ENCODE measurements at places on chromosomes 6 and 20.

- no peak for DNase-seq
These were observed 607.3 kb upstream of the CITED2 start for GRCh38 chr6:139981768-139982181.

- no peak for DNase-seq
These were observed 326.9 kb downstream of the UBE3D start for GRCh38 chr6:82738773-82739172.

- DNase-seq: no peak
These were observed 152.2 kb downstream of the LINC00237 start for GRCh38 chr20:20953738-20954618.

DNA sequence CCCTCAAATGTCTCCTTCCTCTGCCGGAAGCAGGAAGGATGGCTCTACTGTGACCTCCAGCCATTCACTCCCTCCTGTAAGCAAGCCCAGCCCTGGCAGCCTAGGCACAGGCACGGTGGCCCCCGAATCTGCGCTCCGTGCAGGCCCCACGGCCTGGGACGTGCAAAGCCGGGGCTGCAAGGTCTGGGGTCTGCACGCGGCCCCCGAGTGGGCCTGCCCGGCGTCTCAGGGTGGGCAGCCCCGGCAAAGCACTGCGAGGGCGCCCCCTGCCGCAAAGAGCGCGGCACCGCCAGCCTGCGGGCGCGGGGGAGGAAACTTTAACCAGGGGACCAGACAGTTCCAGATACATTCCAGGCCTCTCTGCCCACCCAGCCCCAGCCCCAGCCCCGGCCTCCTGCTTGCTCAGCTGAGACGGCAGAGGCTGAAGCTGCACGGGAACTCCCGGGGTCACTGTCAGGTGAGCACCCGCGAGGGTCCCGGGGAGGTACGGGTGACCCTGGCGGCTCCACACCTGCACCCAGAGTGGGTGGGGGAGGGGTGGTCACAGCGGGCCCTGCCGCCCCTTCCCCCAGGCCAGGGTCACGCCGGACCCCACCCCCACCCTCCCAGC is 98.8 kb downstream of the ASXL1 start:
- peak; percentile 91 for DNase-seq

GRCh38 chr6:40871424-40871823 is 167.6 kb downstream of the UNC5CL start:
- no peak for DNase-seq

DNA sequence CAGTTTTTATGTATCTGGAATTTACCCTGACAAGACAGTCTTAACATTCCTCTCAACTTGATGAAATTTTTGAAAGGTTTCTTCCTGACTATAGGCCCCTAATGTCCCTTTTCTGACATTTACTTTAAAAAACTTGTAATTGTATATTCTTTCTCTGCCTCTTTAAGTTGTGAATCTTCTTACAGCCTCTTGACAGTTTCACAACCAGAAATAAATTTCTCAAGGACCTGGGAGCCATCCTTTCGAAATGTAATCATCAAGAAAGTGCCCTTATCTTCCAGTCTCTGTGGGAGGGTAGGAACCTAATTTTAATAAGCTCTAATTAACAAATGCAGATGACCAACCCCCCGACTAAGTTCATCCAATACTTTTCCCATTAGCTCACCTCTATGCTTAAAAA is 403.6 kb upstream of the GJE1 start:
- no peak for DNase-seq

DNA sequence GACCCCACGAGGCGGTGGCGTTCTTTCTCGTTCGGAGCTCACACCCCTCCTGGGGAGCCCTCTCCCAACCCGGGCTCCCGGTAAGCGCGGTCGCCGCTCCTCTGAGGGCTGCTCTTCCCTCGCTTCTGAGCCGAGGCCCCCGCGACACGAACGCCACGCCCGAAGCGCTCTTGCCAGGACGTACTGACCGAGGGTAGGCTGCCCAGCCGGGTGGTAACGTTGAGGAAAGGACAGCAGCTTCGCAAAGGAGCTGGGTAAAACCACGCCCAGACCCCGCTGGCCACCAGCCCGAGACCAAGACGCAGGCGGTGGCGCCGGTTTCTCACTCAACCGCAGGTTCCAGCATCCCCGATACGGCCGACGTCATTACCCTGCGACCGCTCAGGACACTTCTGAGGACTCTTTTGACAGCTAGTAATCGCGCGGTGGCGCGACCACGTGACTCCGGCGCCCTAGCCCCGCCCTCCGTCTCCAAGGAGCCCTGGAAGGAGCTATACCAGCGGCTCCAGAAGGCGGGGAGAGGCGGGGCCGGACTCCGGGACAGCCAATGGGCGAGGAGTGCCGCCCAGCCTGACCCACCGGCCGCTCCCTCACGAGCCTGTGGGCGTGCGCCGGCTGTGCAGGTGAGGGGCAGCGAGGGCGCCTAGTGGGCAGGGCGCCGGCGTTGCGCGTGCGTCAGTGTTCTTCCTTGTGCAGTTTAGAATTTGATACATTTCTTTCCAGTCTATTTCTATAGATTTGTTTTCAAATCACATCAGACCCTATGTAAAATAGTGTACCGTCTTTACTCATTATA is 4.0 kb upstream of the GZF1 start:
- peak; percentile 100 for DNase-seq

GRCh38 chr6:17405944-17406245 is 12.5 kb downstream of the CAP2 start:
- no peak for DNase-seq

DNA sequence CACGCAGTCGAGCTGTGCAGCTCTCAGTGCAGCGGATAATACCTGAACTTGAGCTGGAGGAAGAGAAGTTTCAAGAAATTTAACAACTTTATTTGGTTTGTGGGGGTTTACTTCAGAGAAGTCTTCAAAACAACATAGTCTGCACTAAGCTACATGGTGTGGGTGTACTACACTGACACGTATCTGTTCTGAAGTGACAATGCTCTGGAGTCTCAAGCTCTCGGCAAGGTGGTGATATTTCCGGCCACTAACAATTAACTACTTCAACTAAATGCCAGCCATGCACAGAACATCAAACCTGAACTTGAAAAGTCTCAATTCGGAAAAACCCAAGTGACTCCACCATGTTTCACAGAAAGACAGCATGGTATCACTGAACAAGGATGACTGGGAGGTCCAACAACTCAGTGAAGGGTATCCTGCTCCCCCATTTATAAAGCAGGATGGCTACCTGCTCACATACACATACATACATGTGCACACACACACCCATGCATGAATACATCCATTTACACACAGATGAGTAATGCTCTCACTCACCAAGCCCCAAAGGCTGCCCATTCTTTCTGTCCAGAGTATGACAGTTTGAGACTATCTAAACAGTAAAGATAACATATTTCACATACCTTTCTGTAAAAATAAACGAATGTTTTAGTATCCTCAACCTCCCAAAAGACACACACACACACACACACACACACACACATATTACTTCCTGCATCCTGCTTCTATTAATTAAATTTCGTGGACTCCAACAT is 15.4 kb upstream of the ANKRD60 start:
- DNase-seq: no peak

DNA sequence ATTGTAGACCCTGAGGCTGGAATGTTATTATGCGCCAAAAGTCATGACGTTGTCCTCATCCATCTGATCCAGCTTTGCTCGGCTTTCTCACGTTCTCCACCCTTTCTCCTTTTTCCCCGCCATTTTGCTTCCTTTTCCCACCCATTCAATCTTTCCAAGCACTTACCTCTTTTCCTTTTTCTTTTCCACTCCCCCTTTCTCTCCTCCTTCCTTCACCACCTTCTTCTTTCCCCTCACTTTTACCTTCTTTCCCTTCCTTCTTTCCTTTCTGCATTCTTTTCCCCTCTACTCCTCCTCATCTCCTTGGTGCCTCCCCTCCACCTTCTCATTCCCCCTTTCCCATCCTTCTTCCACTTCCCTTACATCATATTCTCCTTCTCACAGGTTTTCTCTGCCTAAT is 304.8 kb upstream of the TSHZ2 start:
- no peak for DNase-seq

DNA sequence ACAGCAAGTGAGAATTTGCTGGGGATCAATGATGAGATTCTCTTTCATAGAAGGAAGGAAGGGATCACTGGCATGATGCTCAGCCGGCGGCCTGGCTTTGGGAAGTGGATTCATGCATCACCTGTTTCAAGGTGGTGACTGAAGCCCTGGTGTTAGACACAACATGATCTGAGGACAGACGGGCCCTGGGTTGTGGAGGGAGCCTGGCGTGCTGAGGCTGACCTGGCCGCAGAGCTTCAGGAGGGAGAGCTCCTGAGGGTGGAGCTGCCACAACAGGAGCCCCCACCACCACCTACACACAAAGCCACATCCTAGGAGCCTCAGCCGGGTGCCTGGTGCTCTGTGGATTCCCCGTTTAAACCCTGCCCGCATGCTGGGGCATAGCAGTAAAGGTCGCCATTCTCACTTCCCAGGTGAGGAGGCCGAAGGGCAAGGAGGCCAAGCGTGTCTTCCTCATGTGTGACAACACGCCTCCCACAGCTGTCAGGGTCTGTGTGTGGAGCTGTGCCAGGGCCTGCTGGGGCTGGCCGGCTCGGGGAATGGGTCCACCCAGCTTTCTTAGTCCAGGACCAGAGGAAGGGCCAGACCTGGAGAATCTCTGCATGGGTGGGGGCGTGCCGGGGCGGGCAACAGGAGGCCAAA is 107.0 kb downstream of the ERMARD start:
- DNase-seq: no peak

DNA sequence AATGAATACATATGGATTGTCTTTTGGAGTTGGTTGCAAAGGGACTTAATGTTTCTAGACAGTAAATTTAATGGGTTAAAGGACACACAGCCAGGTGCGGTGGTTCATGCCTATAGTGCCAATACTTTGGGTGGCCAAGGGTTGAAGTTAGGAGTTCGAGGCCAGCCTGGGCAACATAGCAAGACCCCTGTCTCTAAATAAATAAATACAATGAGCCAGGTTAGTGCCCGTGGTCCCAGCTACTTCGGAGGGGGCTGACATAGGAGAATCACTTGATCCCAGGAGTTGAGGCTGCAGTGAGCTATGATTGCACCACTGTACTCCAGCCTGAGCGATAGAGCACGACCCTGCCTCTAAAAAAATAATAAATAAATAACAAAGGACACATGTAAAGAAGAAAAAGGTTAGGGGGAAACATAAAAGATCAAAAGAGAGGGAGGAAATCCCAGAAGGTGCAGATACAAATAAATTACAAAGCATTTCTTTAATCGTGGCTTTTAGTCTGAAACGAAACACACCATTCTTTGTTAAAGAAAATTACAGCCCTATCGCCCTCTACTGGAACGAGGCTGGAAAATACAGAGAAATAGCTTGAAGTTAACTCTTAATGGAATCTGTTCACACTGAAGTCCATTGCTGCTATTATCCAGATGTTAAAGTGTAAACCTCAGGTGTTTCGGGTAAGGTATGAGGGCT is 42.6 kb upstream of the SCML4 start:
- no peak for DNase-seq

- peak; percentile 50 for DNase-seq
These were observed 17.5 kb downstream of the LEMD2 start for GRCh38 chr6:33771146-33772081.

- DNase-seq: no peak
These were observed 24.8 kb downstream of the E2F3 start for GRCh38 chr6:20426177-20427082.

DNA sequence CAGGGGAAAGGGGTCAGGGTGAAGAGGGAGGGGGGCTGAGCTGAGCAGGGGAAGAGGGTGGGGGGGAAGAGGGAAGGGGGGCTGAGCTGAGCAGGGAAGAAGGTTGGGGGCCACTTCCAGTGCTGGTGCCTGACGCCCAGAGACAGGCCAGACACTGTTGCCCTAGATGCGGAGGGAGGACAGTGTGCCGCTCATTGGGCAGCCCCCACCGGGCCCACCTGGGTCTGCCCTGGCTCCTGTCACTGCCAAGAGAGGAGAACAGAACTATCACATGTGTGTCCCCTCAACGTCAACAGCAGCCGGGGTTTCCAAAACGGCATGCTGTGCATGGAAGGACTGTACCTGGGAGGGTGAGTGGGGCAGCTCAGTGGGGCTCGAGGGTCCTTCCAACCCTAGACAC is 342.1 kb downstream of the CDH4 start:
- DNase-seq: no peak

GRCh38 chr6:36139431-36139830 is 9.1 kb downstream of the MAPK13 start:
- DNase-seq: no peak

DNA sequence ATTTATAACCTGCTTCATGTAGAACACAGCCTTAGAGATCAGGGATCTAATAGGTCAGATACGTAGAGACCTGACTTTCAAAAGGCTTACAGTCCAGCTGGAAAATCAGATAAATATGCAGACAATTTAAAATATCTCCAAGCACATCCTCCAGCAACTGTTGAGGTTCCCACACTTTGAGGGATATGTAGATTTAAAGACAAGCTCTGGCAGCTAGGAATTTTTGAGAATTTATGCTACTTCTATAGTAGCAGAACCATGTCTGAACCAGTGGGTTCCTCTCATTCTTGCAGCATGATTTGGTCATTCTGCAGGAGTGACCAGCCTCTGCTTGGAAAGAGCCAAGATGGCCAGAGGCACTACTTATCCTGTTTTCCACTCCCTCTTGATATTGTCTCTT is 60.5 kb downstream of the CYB5R4 start:
- DNase-seq: no peak

GRCh38 chr6:157542414-157543160 is 161.6 kb downstream of the ZDHHC14 start:
- DNase-seq: no peak

- no peak for DNase-seq
These were observed 18.8 kb downstream of the ALDH5A1 start for GRCh38 chr6:24513602-24514001.

DNA sequence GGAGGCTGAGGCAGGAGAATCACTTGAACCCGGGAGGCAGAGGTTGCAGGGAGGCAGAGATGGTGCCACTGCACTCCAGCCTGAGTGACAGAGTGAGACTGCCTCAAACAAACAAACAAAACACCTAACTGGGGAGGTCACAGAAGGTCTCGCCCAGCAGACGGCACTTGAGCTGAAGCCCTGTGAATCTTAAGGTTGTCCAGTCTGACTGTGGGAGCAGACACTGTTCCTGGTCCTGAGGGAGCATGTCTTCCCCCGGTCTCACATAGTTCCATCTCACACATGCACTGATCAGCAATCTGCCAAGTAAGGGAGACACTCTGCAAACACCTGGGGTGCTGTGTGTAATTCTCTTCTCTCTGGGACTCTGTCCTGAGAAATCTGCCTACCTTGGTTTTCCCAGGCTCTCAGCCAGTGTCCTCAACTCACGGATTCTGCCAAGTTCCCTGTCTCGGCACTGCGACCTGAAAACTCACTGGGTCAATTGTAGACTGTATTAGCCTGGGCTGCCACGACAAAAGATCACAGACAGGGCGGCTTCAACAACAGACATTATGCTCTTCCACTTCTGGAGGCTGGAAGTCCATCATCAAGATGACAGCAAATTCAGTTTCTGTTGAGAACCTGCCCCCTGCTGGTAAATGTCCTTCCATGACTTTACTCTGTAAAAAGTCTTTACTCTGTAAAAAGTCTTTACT is 94.3 kb downstream of the JPH2 start:
- DNase-seq: no peak
